ENCODE measurements at places on chromosomes 1 and 21.

DNA sequence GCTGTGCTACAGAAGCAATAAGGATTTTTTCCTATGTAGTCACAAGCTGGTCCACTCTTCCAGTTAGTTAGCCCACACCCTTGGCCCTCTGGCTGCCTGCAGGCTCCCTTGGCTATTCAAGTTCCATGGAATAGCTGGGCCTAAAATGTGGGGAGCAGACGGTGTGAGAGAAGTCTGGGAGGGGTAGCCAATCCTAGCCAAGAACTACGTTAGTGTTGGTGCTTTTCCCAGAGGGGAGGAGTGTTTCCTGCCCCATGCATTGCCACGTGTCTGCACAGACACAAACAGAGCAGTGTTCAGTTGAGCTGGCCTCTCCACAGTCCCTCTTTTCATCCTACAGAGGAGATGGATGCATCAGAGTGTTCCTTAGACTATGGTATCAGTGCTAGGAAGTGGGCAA is 59.0 kb upstream of the IPO9 start:
- no peak for DNase-seq

DNA sequence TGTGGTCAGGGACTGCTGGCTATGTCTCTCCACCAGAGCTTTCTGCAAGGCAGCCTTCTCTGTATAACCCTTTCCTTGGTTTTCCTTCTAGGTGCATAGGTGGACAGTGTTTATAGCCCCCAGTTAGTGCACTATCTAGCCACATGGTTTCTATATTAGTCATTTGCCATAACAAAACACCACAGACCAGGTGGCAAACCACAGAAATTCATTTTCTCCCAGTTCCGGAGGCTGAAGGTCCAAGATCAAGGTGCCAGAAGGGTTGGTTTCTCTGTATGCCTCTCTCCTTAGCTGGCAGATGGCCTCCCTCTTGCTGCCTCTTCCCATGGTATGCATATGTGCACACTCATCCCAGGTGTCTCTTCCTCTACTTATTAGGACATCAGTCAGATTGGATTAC is 106.4 kb downstream of the KAZN start:
- no peak for DNase-seq

DNA sequence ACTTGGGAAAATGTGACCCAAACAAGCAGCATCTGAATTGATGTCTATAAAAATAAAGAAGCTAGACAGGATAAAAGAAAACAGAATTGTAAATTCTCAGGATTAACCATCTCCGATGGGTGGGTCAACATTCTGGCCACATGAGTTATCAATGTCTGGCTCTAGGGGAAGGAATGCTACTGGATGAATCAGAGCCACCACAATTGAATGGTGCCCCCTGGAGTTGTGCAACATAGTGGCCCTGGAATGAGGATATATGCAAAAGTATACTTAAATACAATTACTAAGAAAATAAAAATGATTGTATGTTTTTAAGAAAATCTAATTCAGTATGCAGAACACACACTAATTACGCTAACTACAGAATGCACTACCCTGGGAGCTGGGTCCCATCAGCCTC is 185.6 kb downstream of the TGFBR3 start:
- DNase-seq, result no peak

- DNase-seq, result no peak
These were observed 51.3 kb upstream of the LRRN2 start for GRCh38 chr1:204736836-204737235.

- no peak for DNase-seq
These were observed 622.3 kb downstream of the PTPRU start for GRCh38 chr1:29858646-29859045.

- no peak for DNase-seq
These were observed 7.1 kb upstream of the PRKCZ start for GRCh38 chr1:2042830-2043773.

DNA sequence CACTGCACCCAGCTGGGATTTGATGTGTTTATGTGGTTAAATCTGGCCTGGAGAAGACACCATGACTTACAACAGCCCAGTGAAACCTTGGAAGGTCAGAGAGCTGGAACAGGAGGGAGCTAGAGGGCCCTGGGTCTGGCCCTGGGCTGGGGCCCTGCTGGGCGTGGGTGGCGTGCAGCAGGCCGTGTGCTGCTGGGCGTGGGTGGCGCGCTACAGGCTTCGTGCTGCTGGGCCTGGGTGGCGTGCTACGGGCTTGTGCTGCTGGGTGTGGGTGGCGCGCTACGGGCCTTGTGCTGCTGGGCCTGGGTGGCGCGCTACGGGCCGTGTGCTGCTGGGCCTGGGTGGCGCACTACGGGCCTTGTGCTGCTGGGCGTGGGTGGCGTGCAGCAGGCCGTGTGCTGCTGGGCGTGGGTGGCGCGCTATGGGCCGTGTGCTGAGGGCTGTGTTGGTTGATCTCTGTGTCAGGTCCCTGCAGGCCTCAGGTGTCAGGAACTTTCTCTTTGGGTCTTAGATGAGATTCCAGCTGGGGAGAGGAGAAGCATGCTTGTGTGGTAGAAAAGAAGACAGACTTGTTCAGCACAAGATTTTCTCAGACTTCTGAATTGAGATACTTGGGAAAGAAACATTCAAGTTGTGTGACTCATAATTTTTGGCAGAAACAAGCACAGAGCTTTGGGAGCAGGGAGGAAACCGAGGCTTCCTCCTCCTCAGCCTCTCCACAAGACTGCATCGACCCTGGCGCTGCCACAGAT is 66.0 kb downstream of the COL18A1 start:
- DNase-seq, result no peak

- DNase-seq, result peak; percentile 72
These were observed 26.2 kb upstream of the SPATA6 start for GRCh38 chr1:48498096-48498791.
